NCI-H1436 treated with DMSO at 0.1 percent for 48 hours (cell line): ENCODE measurements at places on chromosomes 1 and 21.

GRCh38 chr1:225415307-225415706 is 12.5 kb downstream of the LBR start:
- no peak for DNase-seq

DNA sequence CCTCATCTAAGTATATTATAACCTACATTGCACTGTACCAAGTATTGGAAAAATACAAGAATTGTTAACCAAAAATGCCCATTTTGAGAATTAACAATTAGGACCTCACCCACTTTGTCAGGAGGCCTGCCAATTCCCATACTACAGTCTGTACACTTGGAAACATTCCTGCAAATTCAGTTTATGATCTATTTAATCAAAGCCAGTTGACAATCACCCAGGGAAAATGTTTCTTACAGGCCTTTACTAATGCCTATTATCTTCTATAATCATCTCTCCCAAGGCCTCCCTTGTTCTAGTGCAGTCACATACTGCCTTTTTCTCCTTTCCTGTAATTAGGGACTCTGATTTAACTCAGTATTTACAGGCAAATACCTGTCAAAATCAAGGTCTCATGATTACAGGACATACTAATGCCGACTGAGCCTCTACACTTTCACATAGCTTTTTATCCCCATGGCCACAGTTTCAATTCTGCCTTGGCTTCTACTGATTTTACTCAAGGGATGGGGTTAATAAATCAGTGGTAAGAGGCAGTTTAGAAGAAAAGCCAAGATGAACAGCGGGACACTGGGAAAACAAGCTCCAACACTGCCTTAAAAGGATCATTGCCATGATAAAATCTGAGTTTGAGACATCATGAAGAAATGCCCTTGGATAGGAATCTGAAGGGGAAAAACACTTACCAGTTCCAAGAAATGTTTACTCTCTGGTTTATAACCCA is 338.7 kb downstream of the VAV3 start:
- no peak for DNase-seq

DNA sequence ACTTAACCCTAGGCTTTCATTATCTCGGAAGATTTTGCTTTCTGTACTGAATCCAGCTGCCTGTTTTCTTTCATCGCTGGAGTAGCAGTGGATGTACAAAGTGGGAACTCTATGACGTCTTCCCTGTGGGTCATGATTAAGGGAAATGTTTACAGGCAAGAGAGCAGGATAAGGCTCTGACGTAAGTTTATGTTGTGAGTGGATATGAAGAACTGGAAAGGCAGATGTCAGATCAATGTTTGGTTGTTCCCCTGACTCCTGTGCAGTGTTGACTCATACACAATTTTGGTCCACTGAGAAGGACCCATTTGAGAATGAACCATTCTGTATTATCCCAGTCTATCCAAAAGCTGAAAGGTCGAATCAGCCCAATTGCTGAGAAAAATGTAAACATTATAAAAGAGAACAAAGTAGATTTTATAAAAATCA is 292.4 kb downstream of the GRIK1 start:
- DNase-seq = no peak

GRCh38 chr21:37233551-37234146 is 33.5 kb downstream of the VPS26C start:
- no peak for DNase-seq

DNA sequence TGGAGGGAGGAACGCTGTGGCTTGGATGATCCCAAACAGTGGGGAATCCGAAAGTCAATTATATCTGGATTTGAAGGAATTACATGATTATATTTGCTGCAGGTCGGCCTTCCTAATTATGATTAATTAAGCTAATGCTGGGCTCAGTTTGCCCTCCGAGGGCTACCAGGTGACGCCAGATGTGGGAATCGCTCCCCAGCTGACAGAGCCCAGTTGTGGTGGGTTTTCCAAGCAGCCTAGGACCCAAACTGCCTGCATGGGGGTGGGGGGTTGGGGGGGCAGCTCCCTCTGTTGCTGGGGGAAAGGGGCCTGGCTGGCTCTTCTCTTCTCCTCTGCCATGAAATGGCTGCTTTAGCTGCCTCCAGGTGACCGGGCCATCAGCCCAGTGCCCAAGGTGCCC is 147.6 kb upstream of the C1orf174 start:
- no peak for DNase-seq
